ENCODE measurements at places on chromosomes 1 and 21.

GRCh38 chr1:24103408-24103807, 8.5 kb downstream of the MYOM3 start:
- DNase-seq, result no peak

GRCh38 chr1:108016451-108016920, 51.5 kb upstream of the VAV3 start:
- peak; percentile 68 for DNase-seq

- no peak for DNase-seq
Measured at GRCh38 chr1:112431038-112431437, 35.0 kb downstream of the CTTNBP2NL start.

- DNase-seq, result no peak
Measured at GRCh38 chr1:210650403-210650802, 321.7 kb downstream of the HHAT start.
